ENCODE measurements at places on chromosomes 1 and 21. TPM values are rescaled to one million over a fixed set of nuclear protein-coding genes. Genes with fewer than 3 reads are reported as not detected.

DNA sequence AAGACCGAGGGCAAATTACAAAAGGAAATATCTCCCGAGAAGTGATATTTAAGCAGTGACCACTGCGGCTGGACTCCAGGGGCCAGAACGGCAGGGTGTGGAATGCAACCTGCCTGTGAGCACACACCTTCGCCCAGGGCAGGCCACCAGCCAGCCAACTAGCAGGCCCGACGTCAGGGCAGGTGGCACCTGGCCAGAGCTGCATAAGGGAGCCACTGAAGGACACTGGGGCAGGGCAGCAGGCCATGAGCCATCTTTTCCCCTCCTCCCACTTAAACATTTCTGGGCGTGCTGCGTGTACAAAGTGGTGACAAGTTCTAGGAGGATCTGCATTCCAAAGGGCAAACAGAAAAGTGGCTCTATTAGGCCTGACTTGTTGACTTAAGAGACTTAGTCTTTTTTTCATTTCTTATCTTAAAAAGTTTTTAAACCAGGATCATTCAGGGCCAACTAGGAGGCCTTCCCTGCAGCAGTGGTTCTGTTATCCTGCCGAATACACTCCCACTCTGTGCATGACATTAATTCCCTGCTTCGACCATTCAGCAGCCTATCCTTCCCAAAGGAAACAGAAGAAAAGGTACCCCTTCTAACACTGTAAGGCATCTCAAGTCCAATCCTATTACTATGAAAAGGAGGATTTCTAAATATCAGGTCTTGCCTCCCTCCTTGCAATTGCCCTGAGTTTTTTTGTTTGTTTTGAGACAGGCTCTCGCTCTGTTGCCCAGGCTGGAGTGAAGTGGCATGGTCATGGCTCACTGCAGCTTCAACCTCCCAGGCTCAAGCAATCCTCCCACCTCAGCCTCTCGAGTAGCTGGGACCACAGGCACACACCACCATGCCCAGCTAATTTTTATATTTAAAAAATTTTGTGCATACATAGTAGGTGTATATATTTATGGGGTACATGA, 96.3 kb downstream of the BCAR3 start:
- peak; percentile 83 for DNase-seq

DNA sequence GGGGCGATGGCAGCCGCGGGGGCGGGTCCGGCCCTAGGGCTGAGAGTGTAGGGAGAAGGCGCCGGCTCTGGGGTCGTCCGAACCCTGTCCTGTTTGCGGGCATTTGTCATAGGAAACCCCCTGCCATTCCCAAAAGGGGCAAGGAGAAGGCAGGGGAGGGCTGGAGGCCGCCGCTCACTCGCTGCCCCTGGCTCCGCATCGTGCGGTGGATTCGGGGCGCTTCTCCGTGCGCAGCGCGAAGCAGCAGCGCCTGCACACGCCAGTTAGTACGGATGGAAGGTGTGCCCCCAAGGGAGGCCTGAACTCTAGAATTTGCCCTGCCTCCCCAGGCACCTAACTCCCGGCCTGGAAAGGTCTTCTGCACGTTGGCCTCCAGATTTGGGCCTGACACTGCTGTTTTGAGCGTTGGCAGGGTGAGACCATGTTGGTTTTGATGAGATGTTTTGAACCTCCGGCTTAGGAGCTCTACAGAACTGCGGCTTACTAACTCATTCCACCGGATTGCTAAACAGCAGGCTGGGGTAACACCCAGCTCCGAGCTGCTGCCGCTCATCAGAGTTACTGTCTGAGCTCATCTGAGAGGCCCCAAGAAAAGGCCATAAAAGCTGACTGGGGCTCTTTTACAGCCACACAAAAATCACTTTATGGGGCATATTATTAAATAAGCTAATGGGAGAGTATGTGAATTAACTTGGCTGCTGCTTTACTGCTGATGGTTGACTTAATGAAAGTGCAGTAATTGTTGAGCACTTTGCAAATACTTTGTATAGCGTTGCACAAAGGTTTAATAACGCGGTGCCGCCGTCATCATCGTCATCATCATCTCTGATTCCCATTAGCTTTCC, 987 bp downstream of the GPR137B start:
- no peak for DNase-seq

DNA sequence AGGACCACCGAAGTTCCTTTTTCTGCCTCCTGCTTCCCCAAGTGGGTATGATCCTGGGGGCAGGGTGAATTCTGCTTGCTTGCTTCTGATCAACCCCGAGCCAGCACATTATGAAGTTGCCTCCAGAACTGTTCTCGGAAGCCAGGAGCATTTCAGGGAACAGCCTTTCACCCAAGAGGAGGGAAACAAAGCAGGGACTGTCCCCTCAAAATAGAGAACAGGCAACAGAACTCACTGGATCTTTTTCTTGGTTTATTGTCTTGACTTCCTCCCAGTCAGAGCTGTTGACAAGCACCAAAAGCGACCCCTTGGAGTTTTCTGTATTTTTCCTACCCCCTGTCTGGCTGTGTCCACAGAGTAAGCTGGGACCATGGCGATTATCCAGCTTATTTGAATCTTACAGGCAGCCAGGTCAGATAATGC, 258.3 kb upstream of the SGIP1 start:
- no peak for DNase-seq

TMEM39B gene
- total RNA-seq = 11.5 TPM

- no peak for DNase-seq
Observed at GRCh38 chr1:219582296-219582695, 30.6 kb downstream of the ZC3H11B start.

- no peak for DNase-seq
Observed at GRCh38 chr1:206556047-206556749, 48.9 kb downstream of the RASSF5 start.

DNA sequence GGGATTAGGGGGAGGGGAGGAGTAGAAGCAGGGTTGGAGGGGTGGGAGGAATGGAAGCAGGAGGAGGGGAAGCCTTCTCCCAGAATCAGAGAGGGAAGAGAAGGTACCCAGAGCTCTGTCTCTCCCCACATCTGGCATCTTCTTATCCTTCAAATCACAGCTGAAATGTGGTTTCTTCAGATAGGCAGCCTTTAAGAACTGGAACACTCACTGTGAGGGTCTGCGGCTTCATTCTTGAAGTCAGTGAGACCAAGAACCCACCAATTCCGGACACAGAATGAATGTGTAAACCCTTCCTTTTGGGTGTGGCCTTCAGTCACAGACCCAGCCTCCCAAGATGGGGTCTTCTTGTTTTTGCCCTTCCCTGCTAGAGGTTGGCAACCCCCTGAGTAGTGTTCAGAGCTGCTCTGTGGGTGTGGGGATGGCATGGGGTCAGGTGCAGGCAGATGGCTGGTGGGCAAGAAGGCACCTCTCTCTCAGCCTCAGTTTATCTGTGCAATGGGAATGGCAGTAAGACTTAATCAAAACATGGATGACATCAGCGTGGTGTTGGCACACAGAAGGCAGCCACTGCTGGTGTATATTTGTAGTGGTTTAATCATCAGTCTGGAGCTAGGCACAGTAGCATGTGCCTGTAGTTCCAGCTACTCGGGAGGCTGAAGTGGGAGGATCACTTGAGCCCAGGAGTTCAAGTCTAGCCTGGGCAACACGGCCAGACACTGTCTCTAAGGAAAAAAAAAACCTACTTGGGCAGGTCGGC, 7.2 kb downstream of the FAAH start:
- no peak for DNase-seq

GRCh38 chr1:29004798-29005197, 90.4 kb downstream of the EPB41 start:
- DNase-seq = no peak

- no peak for DNase-seq
Observed at GRCh38 chr1:188735567-188735966, 1742.1 kb downstream of the BRINP3 start.

GRCh38 chr1:153680120-153680403, 1.6 kb downstream of the NPR1 start:
- DNase-seq = no peak

SYCP1 gene
- total RNA-seq = not detected

DNA sequence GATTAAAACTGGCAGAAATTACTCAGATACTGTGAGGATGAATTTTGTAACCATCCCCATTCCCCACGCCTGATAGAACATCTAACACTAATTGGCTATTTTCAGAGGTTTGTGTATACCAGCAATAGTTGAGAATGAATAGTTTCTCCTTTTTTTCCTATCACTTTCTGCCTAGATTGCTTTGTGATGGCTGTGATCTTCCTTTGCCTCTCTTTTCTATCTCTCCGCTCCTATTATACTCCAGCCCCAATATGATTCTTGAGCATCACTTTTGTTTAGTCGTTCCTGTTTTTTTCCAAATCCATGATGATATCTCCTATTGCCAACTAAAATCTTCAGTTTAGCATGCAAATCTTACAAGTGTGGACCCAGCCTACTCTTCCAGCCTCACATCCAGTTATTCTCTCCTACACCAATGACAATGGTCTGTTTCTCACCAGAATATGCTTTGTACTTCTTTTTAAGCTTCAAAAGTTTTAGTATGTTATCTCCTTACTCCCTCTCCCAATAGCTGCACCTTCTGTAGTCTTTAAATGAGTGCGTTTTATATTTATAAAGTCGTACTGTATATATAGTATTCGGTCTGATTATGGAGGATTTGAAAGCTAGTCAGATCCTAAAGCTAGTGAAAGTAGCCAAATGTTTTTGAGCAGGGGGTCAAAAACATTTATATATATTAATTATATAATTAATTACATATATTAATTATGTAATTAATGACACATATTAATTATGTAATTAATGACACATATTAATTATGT, 25.2 kb downstream of the MAGI3 start:
- DNase-seq = no peak

Measured in posterior vena cava (tissue), 2 donors.